ENCODE measurements at places on chromosomes 12 and 14. TPM values are rescaled to one million over a fixed set of nuclear protein-coding genes. Genes with fewer than 3 reads are reported as not detected.

The NPC2 gene
- total RNA-seq, result 67.7 TPM

The PAX9 gene
- 31.5 TPM for total RNA-seq

The CBLN3 gene
- total RNA-seq, result 1.3 TPM

The SLC16A7 gene
- 26.2 TPM for total RNA-seq

The HCAR2 gene
- 3.4 TPM for total RNA-seq

The NFATC4 gene
- 56.6 TPM for total RNA-seq

The SLCO1B1 gene
- total RNA-seq, result not detected

The IFNG-AS1 gene
- 3.3 TPM for total RNA-seq

The SLC6A13 gene
- 1.1 TPM for total RNA-seq

The VPS33A gene
- 18.9 TPM for total RNA-seq

The CLEC4D gene
- total RNA-seq, result 0.31 TPM

The KIAA0586 gene
- total RNA-seq, result 27.1 TPM

The PZP gene
- total RNA-seq, result not detected

The SLC10A1 gene
- not detected for total RNA-seq

The TAS2R30 gene
- 16.9 TPM for total RNA-seq

The TTC8 gene
- total RNA-seq, result 11.2 TPM

The USP44 gene
- total RNA-seq, result 0.31 TPM
